Purkinje cell (primary cell): ENCODE measurements at places on chromosomes 3 and 15. TPM values are rescaled to one million over a fixed set of nuclear protein-coding genes. Genes with fewer than 3 reads are reported as not detected.

SAMD7 gene
- polyA plus RNA-seq: not detected in 2 replicates

CHRM5 gene
- polyA plus RNA-seq: not detected in 2 replicates

CCDC54 gene
- not detected in 2 replicates for polyA plus RNA-seq

DUOXA2 gene
- not detected in 2 replicates for polyA plus RNA-seq

CASR gene
- polyA plus RNA-seq: not detected in 2 replicates

MAGI1 gene
- 10.8 and 16.4 TPM in 2 replicates for polyA plus RNA-seq

SPINT1 gene
- polyA plus RNA-seq: not detected in 2 replicates

P2RY1 gene
- 6.2 and 11.5 TPM in 2 replicates for polyA plus RNA-seq

CHRNA5 gene
- polyA plus RNA-seq: 0.16 and 7.7 TPM in 2 replicates

MAN2C1 gene
- 12.3 and 20.5 TPM in 2 replicates for polyA plus RNA-seq

GOLGA6D gene
- not detected in 2 replicates for polyA plus RNA-seq

GOLGA8M gene
- not detected in 2 replicates for polyA plus RNA-seq

TLNRD1 gene
- polyA plus RNA-seq: 13.9 and 16.2 TPM in 2 replicates

C2CD4A gene
- not detected in 2 replicates for polyA plus RNA-seq

PARP15 gene
- 2.2 and 2.7 TPM in 2 replicates for polyA plus RNA-seq

SEMA5B gene
- polyA plus RNA-seq: 0.42 and 2.9 TPM in 2 replicates

CEP63 gene
- polyA plus RNA-seq: 20.3 and 25.9 TPM in 2 replicates

AMT gene
- 3.4 and 3.8 TPM in 2 replicates for polyA plus RNA-seq

CLRN1 gene
- polyA plus RNA-seq: not detected in 2 replicates

EXD1 gene
- 0.78 TPM in 1 of 2 replicates, not detected in the other for polyA plus RNA-seq

ALDH1A2 gene
- 3.2 TPM in 1 of 2 replicates, not detected in the other for polyA plus RNA-seq

DZIP1L gene
- not detected in 2 replicates for polyA plus RNA-seq

C3orf49 gene
- 1.2 TPM in 1 of 2 replicates, not detected in the other for polyA plus RNA-seq

PLSCR2 gene
- polyA plus RNA-seq: 9.1 and 10.3 TPM in 2 replicates

KLHL6 gene
- not detected in 2 replicates for polyA plus RNA-seq

DPPA2 gene
- polyA plus RNA-seq: not detected in 2 replicates

RHOV gene
- polyA plus RNA-seq: 0.36 TPM in 1 of 2 replicates, not detected in the other

FEZF2 gene
- 3.8 TPM in 1 of 2 replicates, not detected in the other for polyA plus RNA-seq

GABRA5 gene
- polyA plus RNA-seq: 0.42 and 27.8 TPM in 2 replicates

TEX55 gene
- polyA plus RNA-seq: not detected in 2 replicates

MBD4 gene
- polyA plus RNA-seq: 16.2 and 17.7 TPM in 2 replicates

NCEH1 gene
- polyA plus RNA-seq: 67.4 and 79.1 TPM in 2 replicates

TRPM1 gene
- 0.39 TPM in 1 of 2 replicates, not detected in the other for polyA plus RNA-seq

CLDN11 gene
- 0.55 and 4.3 TPM in 2 replicates for polyA plus RNA-seq

PTH1R gene
- polyA plus RNA-seq: 2.5 and 3.0 TPM in 2 replicates

PLA2G4F gene
- not detected in 2 replicates for polyA plus RNA-seq

PLA2G4D gene
- polyA plus RNA-seq: 0.35 and 1.7 TPM in 2 replicates

CCK gene
- polyA plus RNA-seq: 294 TPM in 1 of 2 replicates, not detected in the other

HCLS1 gene
- polyA plus RNA-seq: 0.31 TPM in 1 of 2 replicates, not detected in the other

ADCY5 gene
- polyA plus RNA-seq: 0.21 and 0.99 TPM in 2 replicates

TOMM70 gene
- polyA plus RNA-seq: 27.9 and 41.9 TPM in 2 replicates

SCN5A gene
- not detected in 2 replicates for polyA plus RNA-seq

STRIT1 gene
- polyA plus RNA-seq: not detected in 2 replicates

TWF2 gene
- polyA plus RNA-seq: 0.17 and 3.3 TPM in 2 replicates

PLA2G4E gene
- 0.07 and 0.13 TPM in 2 replicates for polyA plus RNA-seq

MFN1 gene
- 25.9 and 27.7 TPM in 2 replicates for polyA plus RNA-seq

FBXO40 gene
- 0.84 and 1.2 TPM in 2 replicates for polyA plus RNA-seq

KLHL40 gene
- polyA plus RNA-seq: not detected in 2 replicates

BCHE gene
- 30.3 and 40.8 TPM in 2 replicates for polyA plus RNA-seq

SAMMSON gene
- not detected in 2 replicates for polyA plus RNA-seq
